ENCODE measurements at places on chromosomes 16 and 17.

DNA sequence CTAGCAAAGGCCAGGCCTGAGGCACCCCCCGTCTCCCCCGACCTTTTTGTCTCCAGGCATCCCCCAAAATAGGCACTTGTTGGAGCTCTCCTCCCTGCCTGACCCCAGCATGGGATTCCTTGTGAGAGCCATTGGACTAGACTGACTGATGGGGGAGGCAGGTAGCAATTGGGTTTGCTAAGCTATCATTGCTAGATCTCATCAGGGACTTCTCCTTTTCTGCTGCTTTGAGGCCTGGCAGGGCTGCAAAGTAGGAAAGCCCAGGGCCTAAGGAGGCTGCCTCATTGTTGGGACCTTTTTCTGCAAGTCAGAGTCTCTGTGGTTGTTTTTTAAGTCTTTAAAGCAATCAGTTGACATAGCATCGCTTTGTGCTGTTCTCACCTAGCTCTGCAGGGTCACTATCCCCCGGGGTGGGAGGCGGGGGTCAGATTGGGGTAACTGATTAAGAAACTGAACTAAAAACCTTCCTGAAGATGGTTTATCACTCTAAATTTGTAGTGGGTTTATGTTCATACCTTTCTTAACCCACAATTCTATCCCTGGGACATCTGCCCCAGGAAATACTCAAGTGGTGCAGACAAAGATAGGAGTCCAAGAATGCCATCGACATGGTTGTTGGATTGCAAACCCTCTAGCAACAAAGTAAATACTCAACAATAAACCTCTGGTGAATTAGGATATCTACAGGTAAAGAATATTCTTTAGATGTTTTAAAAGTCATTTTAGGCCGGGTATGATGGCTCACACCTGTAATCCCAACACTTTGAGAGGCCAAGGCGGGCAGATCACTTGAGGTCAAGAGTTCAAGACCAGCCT is 28.0 kb downstream of the LLGL2 start:
- no peak for DNase-seq

- no peak for DNase-seq
Measured at GRCh38 chr16:29644973-29645693, 17.9 kb upstream of the SPN start.

DNA sequence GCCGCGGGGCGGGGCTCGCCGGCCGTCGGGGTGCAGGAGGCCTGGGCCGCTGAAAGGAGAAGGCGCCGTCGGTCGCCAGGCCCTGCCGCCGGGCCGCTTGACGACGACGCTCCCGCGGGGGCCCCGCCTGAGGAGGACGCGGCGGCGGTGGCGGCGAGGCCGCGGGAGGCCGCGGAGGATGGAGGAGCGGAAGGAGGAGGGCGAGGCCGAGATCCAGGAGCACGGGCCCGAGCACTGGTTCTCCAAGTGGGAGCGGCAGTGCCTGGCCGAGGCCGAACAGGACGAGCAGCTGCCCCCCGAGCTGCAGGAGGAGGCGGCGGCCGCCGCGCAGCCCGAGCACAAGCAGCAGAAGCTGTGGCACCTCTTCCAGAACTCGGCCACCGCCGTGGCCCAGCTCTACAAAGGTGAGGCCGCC is 430 bp downstream of the HAPSTR1 start:
- peak; percentile 41 for DNase-seq

DNA sequence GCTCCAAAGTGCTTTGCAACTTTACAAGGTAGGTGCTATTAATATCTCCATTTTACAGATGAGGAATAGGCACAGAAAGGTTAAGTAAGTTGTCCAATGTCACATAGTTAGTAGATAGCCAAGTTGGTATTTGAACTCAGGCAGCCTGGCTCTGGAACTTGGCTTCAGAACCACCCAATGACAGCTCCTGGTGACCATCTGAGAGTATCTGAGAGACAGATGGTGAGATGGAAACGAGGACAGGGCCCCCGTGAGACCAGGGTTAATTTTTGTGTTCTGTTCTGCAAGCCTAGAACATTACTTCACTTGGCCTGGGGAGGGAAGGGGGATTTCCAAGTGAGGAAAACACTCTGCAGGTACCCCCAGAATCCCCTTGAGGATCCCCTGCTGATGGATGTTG is 9.8 kb upstream of the TMEM132E start:
- no peak for DNase-seq

Measured in stimulated activated CD4-positive, alpha-beta T cell treated with anti-CD3 and anti-CD28 coated beads, Interleukin-1b, Interleukin-23, amount 100 ng/mL, for 48 hours (primary cell).